ENCODE measurements at places on chromosomes 2 and 18. TPM values are rescaled to one million over a fixed set of nuclear protein-coding genes. Genes with fewer than 3 reads are reported as not detected.

The SCG2 gene
- under 0.01 TPM for total RNA-seq

The APCDD1 gene
- total RNA-seq = not detected

The ALK gene
- total RNA-seq = not detected

The ANKRD30B gene
- total RNA-seq = under 0.01 TPM

GRCh38 chr18:25052511-25052921 lies 299.4 kb downstream of the ZNF521 start:
- DNase-seq = no peak

The KRTCAP3 gene
- not detected for total RNA-seq

DNA sequence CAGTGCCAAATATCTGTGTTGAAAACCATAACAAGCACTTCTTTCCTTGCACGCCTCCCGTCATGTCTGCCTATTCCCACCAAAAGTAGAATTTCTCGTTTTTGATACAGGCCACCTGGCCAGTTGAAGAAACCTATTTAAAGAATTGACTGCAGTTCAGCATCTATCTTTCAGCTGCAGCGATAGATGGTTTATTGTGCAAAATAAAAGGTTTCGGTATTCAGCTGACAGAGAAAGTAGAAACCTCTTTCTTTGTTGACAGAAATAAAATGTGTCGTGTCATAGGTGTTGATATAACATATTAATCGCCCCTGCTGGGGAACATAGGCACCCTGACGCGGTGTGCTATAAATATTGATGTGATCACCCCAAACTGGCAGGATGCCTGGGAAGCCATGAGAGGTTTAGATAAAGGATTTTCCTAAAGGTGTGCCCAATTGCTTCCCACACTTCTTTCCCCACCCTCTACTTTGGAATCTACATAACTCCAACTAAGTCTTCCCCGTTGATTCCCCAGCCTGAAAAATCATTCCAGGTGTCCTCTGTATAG lies 570.4 kb downstream of the CCDC85A start:
- DNase-seq = no peak

- DNase-seq = no peak
Observed at GRCh38 chr2:165058476-165059265, 103.3 kb upstream of the SLC38A11 start.

DNA sequence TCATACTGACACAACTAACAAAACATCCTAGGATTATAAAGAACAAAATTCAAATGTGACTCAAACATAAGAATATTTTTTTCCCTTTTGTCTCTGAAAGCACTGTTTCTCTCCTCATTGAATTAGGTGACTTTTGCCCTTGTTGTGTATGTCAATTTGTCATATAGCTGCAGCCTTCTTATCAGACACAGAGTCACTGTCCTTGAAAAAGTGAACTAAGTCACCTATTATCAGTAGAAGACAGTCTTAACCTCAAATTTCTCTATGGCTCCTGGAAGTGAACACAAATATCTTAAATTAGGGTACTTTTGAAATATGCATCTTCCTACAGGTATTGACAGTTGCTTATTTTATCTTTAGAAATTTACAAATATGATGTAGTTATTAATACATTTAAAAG lies 360.6 kb downstream of the NBAS start:
- DNase-seq = no peak

DNA sequence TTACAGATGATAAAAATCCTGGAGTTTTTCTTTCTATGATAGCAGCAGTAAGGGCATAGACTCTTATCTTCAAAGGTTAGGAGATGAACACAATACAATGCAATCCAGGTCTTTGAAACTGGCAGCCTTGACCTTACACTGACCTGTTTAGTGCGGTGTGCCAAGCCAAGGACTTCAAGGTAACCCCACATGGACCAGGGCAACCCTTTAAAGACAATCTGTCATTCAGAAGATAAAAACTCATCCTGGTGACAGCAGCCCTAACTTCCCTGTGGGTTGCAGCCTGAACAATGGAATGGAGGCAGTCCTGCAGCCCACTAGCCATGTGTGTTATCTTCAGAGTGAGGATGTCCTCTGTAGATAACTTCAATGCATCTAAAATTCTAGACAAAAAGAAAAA lies 78.1 kb downstream of the RTTN start:
- no peak for DNase-seq

GRCh38 chr2:10792001-10792634 lies 20.5 kb downstream of the PDIA6 start:
- no peak for DNase-seq

DNA sequence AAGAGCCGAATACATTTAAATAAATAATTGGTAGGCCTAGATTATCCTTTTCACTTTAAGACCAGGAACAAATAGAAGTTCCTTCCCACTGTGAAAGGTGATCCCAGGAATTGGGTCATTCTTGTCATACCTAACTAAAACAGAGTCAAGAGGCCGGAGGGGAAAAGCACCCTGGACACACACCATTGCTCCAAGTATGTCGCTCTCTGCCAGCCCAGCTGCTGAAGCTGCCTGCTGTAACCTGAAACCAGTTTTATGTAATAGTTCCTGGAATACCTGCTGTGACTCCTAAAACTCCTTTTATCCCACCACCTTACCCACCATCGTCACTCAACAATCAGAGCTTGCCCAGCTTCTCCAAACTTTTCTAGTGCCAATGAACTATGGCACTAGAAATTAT lies 217.1 kb downstream of the PTPRM start:
- DNase-seq = no peak

DNA sequence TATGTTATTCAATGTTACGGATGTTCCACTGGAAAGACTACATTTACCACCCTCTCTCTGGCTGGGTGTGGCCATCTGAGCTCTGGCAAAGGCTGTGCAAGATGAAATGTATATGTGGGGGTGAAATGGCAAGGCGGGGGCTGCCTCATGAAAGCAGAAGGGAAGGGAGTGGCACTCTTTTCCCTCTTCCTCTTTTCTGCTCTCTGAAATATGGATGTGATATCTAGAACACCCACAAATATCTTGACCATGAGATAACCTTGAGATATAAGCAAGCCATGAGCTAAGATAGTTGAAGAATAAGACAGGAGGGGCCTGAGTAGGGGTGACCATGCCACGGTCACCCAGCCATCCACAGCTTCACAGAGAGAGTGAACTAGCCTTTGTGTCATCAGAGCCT lies 367.8 kb upstream of the ID2 start:
- no peak for DNase-seq

DNA sequence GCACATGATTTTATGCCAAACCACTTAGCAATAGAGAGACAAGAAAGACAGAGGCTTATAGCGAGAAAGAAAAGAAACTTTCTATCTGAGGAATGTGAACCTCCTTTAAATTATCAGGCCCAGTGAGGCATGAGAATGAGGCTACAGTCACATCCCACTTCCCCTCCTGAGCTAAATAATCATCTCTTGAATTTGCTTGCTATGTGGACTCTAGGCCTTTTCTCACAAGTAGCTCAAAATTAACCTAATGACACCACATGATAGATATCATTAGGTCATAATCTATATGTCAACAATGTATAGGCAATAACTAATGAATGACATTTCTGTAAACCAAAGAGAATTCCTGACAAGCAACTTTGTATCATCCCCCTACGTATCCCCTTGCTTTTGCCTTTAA lies 301.5 kb upstream of the MGAT5 start:
- no peak for DNase-seq

DNA sequence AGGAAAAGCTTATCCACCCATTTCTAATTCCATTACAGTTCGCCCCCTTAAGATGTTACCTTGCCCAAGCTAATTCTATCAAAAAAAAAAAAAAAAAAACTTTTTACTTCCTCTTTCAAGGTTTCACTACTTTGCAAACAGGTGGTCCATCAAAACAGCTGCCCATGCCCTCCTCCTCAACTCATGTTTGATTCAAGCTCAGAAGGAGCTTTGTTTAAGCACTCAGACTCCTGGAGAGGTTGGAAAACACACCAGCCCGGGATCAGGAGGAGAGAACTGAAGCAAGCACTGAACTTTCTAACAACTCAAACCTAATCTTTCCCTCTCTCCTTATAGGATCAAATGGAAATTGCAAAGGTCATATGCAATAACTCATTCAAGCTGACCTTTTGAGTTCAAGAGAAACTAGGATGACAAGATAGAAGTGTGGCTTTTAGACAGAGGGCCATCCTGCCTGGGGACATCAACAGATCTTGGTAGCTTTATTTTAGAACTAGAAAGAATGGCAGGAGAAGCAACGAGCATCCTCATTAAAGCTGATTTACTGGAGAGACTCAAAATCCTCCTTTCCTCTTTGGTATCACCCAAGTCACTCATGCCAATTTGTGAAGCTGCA lies 28.3 kb upstream of the FZD7 start:
- no peak for DNase-seq

The TRIM54 gene
- total RNA-seq = 1.2 TPM

The PPIG gene
- total RNA-seq = 13.1 TPM

DNA sequence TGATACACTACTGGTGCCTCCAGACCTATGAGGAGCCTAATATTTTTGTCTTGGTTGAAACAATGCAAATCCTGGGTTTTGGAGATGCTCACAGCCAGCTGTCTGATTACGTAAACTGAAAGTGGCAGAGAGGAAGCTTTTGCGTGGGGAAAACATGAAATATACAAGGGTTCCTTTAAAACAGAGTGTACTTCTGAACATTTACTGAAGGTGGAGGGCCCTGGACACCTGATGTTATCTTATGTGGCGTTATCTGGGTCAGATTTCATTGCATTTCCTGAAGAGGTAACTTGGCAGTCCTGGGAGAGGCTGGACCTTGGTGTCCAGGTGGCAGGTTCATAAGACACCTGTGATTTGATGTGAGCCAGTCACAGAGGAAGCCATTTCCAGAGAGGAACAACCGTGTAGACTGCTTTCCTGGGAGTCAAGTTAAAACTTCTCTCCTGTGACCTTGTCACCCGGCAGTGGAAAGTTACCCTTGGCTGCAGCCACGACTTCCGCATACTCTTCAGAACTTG lies 105.0 kb downstream of the NEDD4L start:
- DNase-seq = no peak

The SCYGR1 gene
- total RNA-seq = not detected

DNA sequence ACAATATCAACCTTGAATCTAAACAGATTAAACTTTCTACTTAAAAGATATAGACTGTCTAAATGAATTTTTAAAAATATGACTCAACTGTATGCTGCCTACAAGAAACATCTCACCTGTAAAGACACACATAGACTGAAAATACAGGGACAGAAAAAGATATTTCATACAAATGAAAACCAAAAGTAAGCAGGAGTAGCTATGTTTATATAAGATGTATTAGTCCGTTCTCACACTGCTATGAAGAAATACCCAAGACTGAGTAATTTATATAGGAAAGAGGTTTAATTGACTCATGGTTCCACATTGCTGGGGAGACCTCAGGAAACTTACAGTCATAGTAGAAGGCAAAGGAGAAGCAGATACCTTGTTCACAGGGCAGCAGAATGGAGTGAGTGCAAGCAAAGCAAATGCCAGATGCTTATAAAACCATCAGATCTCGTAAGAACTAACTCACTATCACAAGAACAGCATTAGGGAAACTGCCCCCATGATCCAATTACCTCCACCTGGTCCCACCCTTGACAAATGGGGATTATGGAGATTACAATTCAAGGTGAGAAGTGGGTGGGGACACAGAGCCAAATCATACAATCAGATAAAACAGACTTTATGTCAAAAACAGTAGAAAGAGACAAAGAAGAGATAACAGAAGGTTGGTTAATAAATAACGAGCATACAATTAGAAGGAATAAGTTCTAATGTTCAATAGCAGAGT lies 214.4 kb upstream of the SLC39A10 start:
- DNase-seq = no peak

The OR6B2 gene
- total RNA-seq = not detected

- DNase-seq = no peak
Observed at GRCh38 chr2:110688594-110689091, 10.8 kb upstream of the BUB1 start.

DNA sequence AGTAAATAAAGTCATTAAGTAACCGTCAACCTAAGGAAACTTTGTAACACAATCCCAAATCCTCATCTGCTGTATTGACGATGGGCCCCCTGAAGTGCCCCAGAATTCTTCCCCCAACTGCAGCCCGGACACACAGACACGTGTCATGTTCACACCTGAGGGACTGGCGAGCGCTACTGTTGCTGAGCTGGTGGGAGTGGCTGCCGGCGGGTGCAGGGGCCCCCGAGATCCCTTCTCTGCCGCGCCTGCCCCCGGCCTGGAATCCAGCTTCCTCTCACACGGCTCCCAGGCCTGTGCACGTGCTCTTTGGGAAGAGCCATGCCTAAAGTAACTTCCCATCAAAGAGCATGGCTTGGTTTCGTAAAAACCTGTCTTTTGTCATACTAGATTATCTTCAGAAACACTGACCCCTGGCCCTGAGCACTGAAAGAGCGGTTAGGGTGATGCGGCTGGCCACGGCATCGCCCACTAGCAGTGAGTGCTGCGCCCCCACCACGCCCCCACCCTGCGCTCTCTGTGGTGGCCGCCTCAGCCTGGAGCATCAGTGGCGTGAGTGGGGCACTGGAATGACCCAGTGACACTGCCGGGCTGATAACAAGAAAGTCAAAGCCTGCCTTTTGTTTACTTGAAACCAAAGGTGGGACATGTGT lies 56.0 kb downstream of the ADI1 start:
- no peak for DNase-seq

The PROC gene
- under 0.01 TPM for total RNA-seq

DNA sequence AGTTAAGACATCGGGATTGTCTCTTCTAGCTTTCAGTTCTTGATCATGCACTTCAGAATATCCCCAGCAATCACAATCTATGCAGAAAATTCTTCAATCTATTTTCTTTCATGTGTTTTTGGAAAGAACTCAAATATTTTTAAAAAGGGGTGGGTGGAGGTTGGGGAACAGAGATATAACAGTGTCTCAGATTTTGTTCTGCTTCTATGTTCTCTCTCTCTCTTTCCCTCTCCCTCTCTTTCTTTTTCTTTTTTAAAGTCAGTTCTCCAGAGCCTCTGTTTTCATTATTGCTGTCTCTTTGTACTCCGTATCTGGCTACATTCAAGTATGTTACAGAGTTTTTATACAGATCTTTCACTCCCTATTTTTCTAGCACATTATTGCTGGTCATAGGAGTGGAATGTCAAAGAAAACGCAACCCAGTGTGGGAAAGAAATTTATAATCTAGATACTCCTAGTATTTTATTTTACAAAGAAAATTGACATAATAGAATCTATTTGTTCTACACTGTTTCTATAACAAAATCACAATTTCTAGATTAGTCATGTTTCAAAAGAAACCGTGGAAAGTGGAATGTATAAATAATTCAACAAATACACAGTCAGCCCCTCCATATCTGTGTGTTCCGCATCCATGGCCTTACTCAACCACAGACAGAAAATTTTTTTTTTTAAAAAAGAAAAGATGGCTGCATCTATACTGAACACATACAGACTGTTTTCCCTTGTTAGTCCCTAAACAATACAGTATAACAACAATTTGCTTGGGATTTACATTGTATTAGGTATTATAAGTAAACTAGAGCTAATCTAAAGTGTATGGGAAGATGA lies 11.2 kb upstream of the NEMP2 start:
- DNase-seq = no peak

The ADRA2B gene
- not detected for total RNA-seq

Data from lung microvascular endothelial cell (primary cell).